ENCODE measurements at places on chromosomes 16 and 17.

- DNase-seq: no peak
These were observed 18.0 kb upstream of the ZC3H18 start for GRCh38 chr16:88552166-88552565.

GRCh38 chr17:29069526-29070041, 26.6 kb downstream of the PIPOX start:
- DNase-seq: no peak

DNA sequence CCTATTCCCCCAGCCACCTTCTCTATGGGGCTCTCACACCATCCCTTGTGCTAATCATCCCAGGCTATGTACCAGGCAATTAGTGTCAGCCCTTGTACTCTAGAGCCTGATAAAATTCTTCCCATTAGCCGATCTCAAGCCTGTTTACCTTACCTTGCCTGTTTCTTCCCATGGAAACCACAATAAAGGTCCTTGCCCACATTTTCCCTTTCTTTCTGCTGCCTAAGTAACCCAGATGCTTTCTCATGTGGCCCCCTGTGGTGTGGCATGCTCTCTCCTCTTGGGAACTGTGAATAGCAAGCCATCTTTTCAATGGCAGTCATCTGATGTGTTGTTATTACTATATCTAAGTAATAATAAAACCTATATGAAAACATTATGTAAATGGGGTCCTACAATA, 265.8 kb upstream of the ELAC2 start:
- DNase-seq: no peak

GRCh38 chr16:89297156-89297874, 79.8 kb downstream of the ZNF778 start:
- no peak for DNase-seq

- no peak for DNase-seq
These were observed 191.7 kb downstream of the C16orf95 start for GRCh38 chr16:87125206-87126155.

DNA sequence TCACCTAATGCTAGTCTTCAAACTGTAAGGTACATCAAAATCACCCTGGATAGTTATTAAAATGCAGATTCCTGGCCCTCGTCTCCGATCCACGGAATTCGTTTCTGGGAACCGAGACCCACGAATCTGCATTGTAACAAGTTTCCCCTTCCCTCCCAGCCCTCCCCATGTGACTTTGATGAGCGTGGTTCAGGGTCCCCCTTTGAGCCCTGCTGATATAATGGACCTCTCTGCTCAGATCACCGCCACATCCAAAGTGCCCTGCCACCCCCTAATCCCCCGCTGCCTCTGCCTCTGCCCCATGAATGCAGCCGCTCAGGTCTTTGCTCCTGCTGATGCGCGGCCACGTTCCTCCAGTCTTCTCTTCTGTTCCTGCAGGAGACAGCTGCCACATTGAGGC, 283.1 kb downstream of the SNX29 start:
- DNase-seq: no peak

GRCh38 chr16:66335704-66336329, 30.7 kb upstream of the CDH5 start:
- DNase-seq: no peak

GRCh38 chr17:17755715-17756114, 74.5 kb downstream of the RAI1 start:
- no peak for DNase-seq

DNA sequence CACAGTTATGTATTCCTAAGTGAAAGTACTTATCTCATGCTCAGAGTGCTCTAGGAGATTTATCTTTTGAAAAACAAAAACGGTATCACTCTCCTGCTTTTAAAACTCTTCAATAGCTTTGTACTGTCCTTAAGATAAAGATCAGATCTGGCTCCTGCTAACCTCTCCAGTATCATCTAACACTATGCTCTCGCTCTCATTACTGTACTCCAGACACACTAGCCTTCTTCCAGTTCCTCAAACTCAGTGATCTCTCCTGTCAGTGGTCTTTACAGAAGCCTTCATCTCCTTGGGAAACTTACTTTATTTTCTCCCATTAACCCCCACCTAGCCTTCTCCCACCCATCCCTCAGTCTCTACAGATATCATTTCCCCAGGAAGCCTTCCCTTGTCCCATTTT, 10.1 kb downstream of the ULK2 start:
- DNase-seq: no peak

GRCh38 chr16:66369055-66369592, 2.6 kb downstream of the CDH5 start:
- DNase-seq: no peak

- DNase-seq: no peak
These were observed 71.2 kb upstream of the MRTFB start for GRCh38 chr16:13999895-14000425.
